ENCODE measurements at places on chromosomes 5 and 9.

DNA sequence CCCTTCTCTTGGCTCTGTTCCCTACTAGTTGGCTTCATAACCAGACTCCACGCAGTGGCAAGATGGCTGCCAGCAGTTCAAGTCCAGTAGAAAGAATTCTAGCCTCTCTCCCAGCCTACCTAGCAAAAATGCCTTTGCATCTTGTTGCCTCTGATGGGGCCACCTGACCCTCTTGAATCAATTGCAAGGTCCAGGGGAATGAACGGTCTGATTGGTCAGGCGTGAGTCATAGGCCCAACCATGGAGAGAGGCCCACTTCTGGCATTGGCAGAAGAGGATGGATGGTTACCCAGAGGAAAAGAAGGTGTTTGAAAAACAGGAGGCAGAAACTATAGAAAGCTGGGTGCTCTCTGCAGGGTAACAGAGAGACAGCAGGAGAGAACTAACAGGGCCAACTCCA lies 622.6 kb downstream of the CCDC171 start:
- DNase-seq = no peak

GRCh38 chr9:83185488-83186154 lies 122.7 kb upstream of the RASEF start:
- no peak for DNase-seq

- DNase-seq = no peak
Observed at GRCh38 chr9:109907810-109908458, 127.9 kb downstream of the PALM2AKAP2 start.

DNA sequence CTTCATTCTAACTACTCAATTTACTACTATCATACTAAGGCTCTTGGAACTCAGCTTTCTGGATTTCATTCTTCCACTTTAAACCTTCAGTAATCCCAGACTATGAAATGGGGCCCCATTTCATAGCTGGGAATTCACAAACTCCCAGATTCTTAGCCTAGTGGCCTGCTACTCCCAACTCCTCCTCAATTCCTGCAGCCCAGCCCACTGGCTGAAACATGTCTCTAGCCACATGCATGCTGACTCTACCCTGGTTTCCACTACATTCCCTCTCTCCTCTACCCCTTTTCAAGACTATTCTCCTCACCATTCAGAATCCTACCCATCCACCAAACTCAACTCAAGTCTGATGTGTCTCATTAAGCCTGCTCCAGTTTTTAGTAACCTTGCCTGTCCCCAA lies 370.6 kb downstream of the BNC2 start:
- no peak for DNase-seq

GRCh38 chr9:93033531-93033930 lies 25.0 kb upstream of the SUSD3 start:
- no peak for DNase-seq

DNA sequence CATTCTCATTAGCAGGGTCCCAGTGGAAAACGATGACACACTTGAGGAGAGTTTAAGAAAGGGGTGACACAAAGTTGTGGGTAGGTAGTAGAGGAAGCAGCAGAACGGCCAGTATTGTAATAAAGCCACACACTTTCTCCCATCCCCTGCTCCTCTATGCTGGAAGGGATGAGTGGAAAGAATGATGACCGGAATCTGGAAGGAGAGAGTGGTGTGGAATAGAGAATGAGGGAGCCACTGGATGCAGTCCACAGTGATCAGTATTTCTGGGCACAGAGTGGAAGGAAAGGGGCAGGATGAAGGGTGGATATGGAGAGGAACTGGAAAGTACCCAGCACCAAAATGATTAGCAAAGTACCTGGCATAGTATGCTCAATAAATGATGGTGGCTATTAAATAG lies 133.8 kb upstream of the DAB2 start:
- no peak for DNase-seq

DNA sequence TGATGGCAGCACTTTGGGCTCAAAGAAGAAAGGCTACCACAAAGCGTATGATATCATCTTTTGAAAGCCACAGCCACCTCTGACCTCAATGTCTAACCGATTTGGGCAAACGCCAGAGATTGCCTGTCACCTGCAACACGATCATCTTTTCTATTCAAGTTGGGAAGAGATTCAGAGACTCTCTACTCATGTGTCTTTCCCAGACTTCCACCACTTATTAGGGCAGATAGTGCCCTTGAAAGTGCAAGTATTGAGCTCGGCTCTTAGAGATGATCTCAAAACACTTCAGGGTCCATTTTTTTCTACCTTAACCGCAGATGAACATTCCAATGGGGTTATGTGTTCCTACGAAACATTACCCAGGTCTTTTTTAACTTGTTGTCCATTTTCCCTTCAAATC lies 213.7 kb downstream of the DRD1 start:
- DNase-seq = no peak

DNA sequence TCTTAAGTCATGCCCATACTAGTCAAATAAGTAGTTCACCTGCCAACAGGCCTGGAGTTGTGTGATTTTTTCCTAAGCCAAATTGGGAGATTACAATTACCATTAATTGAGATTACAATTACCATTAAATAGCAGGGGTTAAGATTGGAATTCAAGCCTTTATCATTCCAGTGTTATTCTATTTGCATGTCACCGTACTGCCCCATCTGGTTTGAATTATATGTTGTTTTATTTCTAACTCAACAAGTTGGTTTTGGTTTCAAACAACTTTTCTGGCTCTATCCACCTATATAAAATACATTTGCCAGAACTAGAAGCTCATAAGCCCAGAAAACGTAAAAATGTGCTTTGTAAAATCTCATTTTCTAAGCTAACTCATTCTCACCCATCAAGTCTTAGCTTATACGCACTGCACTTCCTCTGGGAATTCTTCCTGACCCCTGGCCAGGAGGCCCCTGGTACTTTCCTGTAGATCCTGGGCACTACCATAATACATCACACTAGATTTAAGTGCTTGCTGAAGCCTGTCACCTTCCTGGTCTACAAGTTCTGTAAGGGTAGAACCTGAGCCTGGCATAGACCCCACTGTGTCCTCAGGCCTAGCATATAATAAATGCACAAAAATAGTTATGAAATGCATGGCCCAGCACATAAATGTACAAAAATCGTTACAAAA lies 242.0 kb upstream of the TRPM3 start:
- no peak for DNase-seq

DNA sequence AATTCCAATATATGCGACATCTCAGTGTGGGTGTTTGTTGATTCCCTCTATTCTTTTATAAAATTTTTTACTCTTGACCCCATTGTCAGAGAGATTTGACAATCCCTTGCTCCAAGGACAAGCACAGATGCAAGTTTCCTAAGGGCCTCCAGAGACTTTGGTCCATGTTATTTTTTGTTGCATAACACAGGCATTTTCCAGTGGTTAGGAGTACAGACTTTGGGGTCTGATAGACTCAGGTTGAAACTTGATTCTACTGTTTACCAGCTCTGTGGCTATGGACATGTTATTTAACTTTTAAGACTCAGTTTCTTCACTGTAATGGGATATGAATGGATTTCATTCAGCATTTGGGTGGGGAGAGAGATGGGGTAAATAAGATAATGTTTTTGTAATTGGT lies 361.3 kb downstream of the ENC1 start:
- no peak for DNase-seq

- DNase-seq = no peak
Observed at GRCh38 chr5:27316271-27316650, 277.9 kb upstream of the CDH9 start.

GRCh38 chr9:92931606-92932005 lies 15.7 kb upstream of the FGD3 start:
- DNase-seq = no peak

DNA sequence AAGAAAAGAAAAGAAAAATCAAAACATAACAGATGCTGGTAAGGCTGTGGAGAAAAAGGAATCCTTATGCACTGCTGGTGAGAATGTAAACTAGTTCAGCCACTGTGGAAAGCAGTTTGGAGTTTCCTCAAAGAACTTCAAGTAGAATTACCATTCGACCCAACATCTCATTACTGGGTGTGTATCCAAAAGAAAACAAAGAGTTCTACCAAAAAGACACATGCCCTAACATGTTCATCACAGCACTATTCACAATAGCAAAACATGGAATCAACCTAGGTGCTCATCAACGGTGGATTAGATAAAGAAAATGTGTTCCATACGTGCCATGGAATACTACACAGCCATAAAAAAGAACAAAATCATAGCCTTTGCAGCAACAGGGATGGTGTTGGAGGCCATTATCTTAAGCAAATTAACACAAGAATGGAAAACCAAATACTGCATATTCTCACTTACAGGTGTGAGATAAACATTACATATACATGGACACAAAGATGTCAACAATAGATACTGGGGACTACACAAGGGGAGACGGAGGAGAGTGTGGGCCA lies 63.4 kb downstream of the PDE6A start:
- DNase-seq = no peak

DNA sequence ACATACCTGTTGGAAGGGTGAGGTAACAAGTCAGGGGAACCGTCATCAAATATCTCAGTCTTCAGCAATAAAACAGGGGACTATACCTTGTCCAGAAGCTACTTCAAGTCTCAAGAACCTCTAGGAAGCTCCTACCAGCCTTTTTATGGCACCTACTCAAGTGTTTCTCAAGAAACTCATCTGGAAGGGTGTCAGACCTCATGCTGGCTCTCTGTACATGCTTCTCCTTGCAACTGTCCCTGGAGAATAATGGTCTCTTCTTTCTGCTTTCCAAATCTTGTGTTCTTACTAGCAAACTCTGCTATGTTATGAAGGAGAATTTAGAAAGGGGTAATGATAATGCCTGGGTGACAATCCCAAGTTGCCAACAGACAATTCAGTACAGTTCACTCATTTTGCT lies 8.3 kb upstream of the PTAR1 start:
- no peak for DNase-seq

DNA sequence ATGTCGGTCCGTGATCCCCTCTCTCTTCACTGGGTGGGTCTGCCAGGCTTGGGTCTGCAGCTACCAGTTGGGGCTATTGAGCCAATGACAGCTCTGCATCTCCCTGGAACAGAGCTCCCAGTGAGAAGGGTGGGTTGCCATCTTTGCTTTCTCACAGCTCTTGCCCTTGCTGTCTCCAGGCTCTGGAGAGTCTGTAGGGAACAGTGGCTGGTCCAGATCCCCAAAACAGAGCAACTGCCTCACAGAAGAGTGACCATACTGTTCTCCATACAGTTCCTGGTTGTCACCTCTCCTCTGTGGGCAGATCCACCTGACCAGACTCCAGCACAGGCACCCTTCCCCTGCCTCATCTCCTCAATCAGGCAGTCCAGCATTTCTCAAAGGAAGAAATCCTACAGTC lies 5.2 kb upstream of the IFNA17 start:
- DNase-seq = no peak

GRCh38 chr5:32712481-32713360 lies 1.6 kb downstream of the NPR3 start:
- DNase-seq = no peak

Data from stimulated activated CD4-positive, alpha-beta T cell treated with anti-CD3 and anti-CD28 coated beads, Interleukin-15, amount 100 ng/mL, for 1 hour (primary cell).